ENCODE measurements at places on chromosomes 5 and 9.

GRCh38 chr5:13454050-13454449 is 490.4 kb downstream of the DNAH5 start:
- no peak for DNase-seq

GRCh38 chr5:61817472-61818326 is 485.6 kb downstream of the ZSWIM6 start:
- no peak for DNase-seq

GRCh38 chr5:154860123-154860522 is 1.7 kb downstream of the CNOT8 start:
- DNase-seq, result no peak

- DNase-seq, result no peak
Measured at GRCh38 chr5:10634562-10634961, 70.7 kb downstream of the ANKRD33B start.

GRCh38 chr5:110634475-110634874 is 92.0 kb downstream of the TMEM232 start:
- no peak for DNase-seq

DNA sequence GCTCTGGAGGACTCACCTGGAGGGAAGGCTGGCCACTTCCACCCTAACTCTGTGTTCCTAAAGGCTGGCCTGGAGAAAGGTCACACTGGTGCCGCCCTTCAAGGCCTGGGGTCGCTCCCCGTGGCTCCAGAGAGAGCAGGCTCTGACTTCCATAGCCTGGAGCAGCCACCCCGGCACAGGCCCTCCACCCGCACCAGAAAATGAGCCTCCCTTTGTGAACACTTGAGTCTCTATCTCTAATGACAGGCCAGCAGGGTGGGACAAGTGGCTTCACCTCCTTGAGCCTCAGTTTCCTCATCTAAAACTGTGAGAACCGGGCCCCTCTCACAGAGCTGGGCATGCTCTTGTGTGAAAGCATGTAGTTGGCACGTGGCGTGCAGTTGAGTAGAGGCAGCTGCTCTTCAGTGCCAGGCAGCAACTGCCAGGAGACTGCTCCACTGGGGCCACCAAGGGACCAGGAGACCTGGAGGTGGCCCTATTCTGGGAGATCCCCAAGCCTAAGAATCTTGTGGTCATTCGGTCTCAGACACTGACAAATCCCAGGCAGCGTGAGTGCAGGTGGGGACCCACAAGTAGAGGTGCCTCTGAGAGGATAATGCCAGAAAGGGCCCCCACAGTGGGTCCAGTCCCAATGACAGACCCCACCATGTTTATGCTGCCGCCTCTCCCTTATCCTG is 56.7 kb upstream of the GARNL3 start:
- no peak for DNase-seq

DNA sequence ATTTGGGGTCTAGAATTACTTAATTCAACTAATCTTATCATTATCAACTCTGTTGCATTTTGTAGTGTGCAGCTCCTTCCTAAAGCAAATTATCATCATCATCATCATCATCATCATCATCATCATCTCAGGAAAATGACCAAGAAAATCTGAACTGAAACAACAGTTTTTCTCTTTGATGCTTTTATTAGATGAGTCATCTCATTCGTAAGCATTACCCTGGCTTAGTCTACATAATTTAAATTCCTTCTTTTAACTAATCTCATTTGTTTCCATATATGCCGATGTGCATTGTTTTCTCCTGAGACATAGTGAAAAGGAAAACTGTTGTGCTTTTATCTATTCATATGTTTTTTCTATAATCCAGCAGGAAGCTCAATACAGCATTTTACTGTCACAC is 173.0 kb upstream of the PDE4D start:
- DNase-seq, result no peak

GRCh38 chr5:67908126-67908765 is 307.3 kb upstream of the PIK3R1 start:
- no peak for DNase-seq

DNA sequence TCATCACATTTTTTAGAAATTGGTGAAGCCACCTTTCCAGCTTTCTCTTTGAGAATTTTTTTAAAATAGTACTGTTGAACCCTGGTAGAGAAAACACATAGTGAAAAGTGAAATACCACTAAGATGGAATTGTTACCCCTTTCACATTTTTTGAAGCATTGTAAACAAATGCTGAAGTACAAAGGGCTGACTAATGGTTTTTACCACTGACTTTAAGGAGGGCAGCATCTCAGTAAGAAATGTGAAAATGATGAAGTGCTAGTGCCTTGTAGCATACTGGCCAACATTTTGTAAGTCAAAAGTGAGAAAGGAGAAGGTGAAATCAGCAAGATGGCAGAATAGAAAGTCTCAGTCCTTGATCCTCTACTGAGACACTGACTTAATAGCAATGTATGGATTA is 320.6 kb downstream of the PJA2 start:
- no peak for DNase-seq

DNA sequence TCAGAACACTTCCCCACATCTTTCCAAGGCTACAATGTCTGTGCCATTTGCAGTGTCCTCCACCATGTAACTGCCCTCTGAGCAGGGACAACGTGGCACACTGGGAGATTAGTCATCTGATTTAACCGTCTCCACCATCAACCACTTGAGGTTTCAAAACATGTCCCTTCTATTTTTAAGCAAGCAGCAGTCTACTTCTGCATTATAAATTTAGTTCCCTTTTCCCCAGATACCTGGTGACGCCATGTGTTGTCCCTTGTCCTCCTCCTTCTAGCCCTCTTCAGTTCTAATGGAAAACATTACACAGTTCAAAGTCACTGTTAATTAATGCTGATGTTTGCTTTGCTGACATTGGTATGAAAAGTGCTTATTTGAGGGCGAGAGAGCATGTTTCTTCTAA is 52.8 kb downstream of the ATP10B start:
- DNase-seq, result no peak

DNA sequence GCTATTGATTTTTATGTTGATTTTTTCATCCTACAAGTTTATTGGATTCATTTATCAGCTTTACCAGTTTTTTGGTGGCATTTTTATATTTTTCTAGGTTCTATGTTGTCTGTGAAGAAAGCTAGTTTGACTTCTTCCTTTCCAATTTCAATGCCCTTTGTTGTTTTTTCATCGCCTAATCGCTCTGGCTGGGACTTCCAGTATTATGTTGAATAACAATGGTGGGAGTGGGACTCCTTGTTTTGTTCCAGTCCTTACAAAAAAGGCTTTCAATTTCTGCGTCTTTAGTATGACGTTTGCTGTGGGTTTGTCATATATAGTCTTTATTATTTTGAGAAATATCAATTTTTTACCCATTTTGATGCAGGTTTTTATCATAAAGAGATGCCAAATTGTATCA is 175.6 kb upstream of the CCNH start:
- no peak for DNase-seq

- DNase-seq, result no peak
Measured at GRCh38 chr5:128082551-128083032, 974 bp upstream of the SLC12A2 start.

- no peak for DNase-seq
Measured at GRCh38 chr5:177493795-177494345, 3.5 kb downstream of the PDLIM7 start.

DNA sequence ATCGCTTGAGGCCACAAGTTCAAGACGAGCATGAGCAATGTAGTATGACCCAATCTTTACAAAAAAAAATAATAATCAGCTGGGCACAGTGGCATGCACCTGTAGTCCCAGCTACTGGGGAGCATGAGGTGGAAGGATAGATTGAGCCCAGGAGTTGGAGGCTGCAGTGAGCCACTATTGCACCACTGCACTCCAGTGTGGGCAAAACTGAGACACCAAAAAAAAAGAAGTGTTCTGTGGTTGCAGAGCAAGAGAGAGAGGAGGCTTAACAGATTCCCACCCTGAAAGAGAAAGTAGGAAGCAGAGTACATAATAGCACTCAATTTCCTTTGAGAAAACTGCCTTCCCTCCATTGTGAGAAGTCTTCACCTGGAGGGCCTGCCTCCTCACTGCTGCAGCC is 52.6 kb downstream of the ALDH7A1 start:
- DNase-seq, result no peak

DNA sequence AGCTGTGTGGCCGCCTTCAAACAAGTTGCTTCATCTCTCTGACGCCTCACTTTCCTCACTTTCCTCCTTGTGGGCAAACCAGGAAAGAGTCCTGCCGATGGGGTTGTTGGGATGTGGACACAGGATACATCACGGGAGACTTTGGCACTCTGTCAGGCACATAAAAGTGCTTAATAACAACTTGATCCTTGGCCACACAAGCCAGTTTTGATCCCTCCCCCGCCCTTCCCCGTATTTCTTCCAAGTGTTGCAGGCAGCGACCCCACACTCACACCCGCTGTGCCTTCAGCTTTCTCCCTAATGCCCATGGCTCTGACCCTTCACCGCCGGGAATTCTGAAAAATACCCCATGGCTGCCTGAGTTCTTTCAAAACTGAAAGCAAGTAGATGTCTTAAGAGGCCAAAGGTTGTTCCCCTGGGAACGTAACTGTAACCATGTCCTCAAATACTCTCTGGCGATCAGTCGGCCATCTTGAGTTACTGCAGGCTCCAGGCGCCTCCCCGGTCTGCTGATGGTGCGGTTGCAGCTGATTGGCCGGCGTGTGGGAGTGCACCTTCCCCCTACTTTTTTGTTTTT is 59.8 kb downstream of the ARHGEF37 start:
- DNase-seq, result no peak

All from activated CD8-positive, alpha-beta memory T cell treated with anti-CD3 and anti-CD28 coated beads for 1 hour (primary cell).